ENCODE measurements at places on chromosomes 6 and 20.
A peak's percentile ranks its signal among the peaks of the same experiment; 100 is the strongest.

DNA sequence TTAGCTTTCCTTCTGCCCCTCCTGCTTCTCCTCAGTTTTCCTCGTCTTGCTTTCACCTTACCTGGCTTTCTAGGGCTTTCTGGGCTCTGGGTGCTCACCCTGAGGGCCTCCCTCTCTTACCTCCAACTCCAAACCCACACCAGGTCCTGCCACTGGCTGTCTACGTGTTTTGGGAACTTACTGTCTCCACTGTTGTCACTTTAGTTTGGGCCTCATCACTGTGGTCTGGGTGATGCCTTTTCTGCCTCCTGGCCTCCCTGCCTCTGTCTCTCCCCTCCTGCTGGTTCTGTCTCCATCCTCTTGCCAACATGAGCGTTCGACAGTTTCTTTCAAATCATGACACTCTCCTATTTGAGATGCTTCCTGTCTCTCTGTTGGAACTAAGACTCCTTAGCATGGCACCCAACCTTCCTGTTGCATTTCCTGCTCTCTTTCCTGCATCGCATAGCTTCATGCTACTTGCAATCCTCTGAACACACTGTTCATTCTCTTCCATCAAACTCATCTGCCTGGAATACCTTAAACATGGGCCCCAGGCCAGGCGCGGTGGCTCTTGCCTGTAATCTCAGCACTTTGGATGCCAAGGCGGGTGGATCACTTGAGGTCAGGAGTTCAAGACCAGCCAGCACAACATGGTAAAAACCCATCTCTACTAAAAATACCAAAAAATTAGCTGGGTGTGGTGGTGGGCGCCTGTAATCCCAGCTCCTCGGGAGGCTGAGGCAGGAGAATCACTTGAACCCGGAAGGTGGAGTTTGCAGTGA, 5.5 kb downstream of the CD40 start:
- no peak for DNase-seq

DNA sequence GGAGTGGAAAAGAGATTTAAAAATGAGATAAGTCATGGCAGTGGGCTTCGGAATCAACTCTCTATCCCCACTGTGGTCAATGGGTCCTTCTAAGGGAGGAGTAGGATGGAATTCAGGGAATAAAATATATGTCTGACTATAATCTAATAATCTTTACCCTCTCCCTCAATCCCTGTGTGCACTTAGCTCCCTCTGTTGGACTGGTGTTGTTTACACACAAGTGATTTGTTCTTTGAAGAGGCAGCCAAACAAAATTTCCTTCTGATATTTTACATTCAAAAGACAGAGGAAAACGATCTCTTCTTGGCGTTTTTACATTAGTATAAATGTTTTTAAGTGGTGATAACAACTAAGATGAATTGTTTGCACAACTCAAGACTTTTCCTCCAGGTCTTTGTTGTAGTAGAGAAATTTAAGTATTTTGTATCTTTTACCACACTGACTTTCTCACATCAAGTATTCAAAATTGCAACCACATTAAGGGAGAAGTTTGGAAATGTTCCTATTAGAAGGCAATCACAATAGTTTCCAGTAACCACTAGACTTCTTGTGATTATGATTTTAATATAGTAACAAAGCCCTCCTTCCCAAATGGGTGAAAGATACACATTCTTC, 317.8 kb downstream of the CENPW start:
- peak; percentile 10 for DNase-seq

DNA sequence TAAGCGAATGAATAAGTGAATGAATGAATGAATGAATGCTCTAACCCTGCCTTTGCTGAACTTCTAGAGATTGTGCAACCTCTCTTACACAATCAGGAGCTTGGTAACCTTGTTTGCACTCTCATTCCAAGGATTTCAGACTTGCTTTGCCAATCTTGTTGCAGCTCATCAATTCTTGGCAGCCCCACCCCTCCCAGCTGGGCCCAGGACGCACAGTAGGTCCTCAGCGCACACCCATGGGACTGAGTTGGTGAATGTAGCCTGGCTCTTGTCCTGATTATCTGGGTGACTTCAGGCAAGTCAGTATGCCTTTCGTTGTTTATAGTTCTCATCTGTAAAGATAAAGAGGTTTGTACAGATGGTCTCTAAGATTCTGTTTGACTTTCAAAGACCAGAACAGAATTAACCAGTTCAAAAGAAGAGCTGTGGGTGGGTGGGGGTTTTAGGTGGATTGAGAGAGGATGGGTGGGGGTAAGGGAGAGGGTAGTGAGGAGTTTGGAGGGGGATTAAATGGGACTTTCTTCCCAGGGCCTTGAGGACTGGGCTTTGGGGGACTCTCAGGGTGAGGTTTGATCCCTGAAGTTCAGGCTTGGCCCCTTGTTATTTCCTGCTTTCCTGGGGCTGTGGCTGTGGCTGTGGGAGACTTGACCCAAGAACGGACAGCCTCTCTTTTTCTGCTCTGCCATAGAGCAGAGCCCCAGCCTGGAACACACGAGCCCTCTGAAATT, 33.2 kb downstream of the VEGFA start:
- DNase-seq = no peak

DNA sequence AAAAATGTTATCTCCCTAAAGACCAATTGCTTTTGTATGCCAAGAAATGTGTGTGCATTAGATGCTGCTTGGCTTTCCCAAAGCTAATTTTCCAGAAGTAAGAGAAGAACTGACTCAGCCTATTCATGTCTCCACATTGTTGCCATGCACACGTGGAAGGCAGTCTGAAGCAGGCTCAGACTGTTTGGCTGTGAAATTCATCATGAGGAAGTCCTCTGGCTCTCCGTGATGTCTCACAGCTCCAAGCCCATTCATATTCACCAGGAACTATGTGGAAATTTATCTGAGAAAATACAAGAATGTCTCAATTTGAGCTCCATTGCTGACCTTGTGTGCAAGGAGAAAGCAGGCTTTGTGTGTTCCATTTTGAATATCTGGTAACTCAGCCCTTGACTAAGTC, 1022.2 kb upstream of the GJE1 start:
- DNase-seq = no peak

DNA sequence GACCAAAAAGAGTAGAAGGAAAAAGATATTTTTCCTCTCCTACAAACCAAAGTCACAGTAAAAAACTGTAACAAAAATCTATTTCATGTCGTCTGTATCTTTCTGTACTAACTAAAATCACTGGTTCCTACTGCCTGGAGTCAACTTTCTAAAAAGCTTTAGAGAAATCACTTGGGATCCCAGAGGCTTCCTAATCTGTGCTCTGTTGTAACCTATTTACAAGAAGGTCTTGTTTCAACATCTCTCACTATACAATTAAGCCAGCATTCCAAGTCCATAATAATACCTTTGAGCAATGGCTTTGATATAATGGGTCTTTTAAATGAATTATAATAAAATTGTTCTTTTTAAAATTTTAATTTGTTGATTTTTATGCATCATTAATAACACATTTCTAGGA, 20.4 kb downstream of the RAB23 start:
- DNase-seq = no peak

- DNase-seq = no peak
Observed at GRCh38 chr6:72863131-72863530, 241.3 kb downstream of the KCNQ5 start.

GRCh38 chr20:29427201-29428060, 1830.0 kb upstream of the DEFB115 start:
- no peak for DNase-seq
